ENCODE measurements at places on chromosomes 1 and 21.

DNA sequence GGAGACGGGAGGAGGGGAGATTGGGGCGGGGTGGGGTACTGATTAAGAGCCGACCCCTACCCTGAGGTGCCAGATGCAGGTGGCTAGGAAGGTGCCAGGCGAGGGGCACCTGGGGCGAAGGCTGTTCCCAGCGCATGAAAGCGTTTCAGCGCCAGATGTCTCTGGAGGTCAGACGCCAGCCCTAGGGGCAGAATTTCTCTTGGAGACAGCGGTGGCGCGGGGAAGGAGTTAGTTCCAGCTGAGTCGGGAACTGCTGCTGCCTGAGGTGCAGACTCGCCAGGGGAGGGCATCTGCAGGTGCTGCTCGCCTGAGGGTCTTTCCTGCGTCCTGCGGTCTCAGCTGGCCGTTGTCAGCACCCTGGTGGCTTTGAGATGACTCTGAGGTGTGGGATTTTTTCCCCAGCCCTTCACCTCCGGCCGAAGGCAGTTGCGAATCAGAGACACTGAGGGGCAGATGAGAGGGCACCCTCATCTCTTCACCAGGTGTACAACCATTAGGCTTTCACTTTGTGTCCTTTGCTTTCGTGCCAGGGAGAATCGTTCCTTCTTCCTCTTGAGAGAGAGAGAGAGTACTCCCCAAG lies 539 bp downstream of the CGN start:
- peak; percentile 75 for DNase-seq

GRCh38 chr1:217493290-217493689 lies 137.6 kb downstream of the GPATCH2 start:
- DNase-seq = no peak

GRCh38 chr1:234875953-234876855 lies 252.4 kb downstream of the TOMM20 start:
- no peak for DNase-seq

GRCh38 chr1:34866762-34867109 lies 7.2 kb upstream of the SMIM12 start:
- no peak for DNase-seq
